ENCODE measurements at places on chromosomes 11 and 22. TPM values are rescaled to one million over a fixed set of nuclear protein-coding genes. Genes with fewer than 3 reads are reported as not detected.
A peak's percentile ranks its signal among the peaks of the same experiment; 100 is the strongest.

The CASP4 gene
- total RNA-seq, result 98.4 TPM

The TNNI2 gene
- total RNA-seq, result not detected

The UBQLNL gene
- 0.47 TPM for total RNA-seq

The DNAL4 gene
- 8.6 TPM for total RNA-seq

The PLA2G6 gene
- total RNA-seq, result 228 TPM

The CYTH4 gene
- 169 TPM for total RNA-seq

The C11orf16 gene
- total RNA-seq, result not detected

The PGA4 gene
- not detected for total RNA-seq

The SMC1B gene
- total RNA-seq, result not detected

The BTG4 gene
- total RNA-seq, result not detected

- no peak for DNase-seq
Observed at GRCh38 chr11:35548925-35549561, 23.6 kb upstream of the PAMR1 start.

DNA sequence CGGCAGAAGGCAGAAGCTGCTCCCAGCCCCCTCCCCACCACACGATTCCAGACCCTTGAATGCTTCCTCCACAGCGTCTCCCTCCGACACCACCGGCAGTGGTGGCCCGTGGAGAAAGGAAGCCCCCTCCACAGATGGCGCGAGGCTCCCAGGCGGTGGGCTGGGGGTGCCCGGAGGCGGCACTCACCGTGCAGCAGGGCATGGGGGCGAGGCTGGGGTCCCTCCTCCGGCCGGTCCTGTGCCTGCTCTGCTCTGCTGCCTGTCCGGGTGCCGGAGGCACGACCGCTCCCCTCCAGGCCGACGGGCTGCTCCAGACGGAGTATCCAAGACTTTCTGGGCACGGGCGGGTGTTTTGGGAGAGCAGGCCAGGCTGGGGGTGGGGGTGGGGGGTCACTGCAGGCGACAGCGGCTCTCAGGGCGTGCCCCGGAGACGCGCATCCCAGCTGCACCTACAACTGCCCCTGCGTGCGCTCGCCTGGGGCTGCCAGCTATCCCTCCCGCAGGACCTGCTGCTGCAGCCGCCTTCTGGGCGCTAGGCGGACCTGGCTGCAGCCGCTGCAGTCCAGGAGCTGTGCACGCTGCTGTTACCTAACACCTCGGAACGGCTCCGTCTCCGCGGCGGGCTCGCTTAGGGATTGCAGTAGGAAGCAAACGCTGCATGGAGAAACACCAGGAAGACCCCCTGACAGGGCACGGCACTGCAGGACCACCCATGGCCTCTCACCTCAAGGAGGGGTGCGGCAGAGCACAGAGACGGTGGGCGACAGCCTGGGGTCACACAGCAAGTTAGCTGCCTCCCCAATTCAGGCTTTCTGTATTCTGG, 15.2 kb downstream of the MRGPRG start:
- no peak for DNase-seq

DNA sequence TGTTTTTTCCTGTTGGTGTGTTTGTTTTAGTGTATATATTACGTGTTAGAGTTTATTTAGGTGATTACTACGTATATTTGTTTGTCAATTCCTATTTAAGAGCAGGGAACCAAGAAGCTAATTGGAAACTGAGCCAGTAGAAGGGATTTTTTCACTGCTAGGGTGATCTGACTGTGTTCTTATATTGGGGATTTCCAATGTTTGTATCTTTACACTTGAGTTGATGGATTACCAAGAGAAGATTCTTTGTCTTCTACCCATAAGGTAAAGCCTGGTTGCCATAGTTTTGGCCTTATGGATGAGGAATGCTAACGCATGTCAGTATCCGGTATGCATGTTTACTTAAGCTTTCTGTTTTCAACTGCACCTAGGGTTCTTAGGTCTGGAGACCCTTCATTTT, 35.6 kb downstream of the SIK2 start:
- DNase-seq, result no peak

- DNase-seq, result no peak
Observed at GRCh38 chr11:132228746-132229325, 858.4 kb downstream of the NTM start.

GRCh38 chr11:92269021-92269420, 44.4 kb downstream of the FAT3 start:
- no peak for DNase-seq

GRCh38 chr11:118216621-118217481, 8.0 kb downstream of the JAML start:
- no peak for DNase-seq

DNA sequence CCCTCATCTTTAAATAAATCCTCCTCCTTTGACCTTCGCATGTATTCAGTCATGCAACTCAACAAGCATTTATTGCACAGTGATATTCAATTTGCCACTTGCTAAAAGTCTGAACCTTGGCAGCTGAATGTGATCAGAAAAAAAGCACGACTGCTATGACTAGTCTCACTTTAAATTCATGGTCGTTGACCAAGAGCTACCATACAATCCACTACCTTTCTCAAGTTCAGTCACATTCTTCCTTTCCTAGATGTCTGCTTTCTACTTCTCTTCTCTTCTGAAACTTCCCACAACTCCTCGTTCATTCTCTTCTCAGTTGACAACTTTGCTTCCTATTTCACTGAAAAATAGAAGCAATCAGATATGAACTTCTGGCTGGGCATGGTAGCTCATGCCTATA, 2.0 kb upstream of the SAA1 start:
- no peak for DNase-seq

- no peak for DNase-seq
Observed at GRCh38 chr22:25127318-25127717, 72.3 kb upstream of the CRYBB3 start.

GRCh38 chr11:8168485-8169257, at the start of gene RIC3:
Gene RIC3 (minus strand): TSS chr11:8169025. CDS start chr11:8168989, 36 bp downstream.
- peak; percentile 48 for DNase-seq

DNA sequence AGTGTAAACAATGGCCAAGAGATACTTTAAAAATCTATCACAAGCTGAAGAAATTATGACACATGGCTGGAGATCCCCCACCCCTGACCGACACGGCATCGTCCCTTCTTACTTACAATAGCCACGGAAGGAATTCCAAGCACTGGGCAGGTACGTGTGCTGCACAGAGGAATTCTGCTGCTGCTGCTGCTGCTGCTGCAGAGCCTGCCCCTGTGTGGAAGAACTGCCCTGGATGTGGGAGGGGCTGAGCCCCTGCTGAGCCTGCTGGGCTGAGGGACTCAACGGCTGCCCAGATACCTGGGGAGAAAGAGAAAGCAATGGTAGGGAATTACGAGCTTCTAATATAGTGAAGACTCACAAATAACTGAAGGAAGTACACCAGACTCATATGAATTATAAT, 15.0 kb upstream of the NFRKB start:
- DNase-seq, result no peak

DNA sequence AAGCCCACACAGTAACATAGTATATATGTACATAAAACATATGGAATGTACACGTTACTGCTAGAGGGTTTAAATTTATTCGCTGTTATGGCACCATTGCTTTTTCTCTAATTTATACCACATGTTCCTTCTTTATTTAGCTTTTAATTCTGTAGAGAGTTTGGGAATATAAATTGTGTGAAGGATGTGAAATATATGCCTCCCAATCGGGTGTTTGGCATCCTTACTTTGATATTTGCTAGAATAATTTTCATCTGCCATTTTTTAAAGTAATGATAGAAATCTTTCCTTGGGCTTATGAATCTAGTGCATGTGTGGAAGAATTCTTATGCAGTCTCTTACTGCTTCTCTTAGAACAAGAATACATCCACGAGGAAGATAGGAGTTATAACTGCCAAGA, 509.8 kb upstream of the RAG2 start:
- DNase-seq, result no peak

DNA sequence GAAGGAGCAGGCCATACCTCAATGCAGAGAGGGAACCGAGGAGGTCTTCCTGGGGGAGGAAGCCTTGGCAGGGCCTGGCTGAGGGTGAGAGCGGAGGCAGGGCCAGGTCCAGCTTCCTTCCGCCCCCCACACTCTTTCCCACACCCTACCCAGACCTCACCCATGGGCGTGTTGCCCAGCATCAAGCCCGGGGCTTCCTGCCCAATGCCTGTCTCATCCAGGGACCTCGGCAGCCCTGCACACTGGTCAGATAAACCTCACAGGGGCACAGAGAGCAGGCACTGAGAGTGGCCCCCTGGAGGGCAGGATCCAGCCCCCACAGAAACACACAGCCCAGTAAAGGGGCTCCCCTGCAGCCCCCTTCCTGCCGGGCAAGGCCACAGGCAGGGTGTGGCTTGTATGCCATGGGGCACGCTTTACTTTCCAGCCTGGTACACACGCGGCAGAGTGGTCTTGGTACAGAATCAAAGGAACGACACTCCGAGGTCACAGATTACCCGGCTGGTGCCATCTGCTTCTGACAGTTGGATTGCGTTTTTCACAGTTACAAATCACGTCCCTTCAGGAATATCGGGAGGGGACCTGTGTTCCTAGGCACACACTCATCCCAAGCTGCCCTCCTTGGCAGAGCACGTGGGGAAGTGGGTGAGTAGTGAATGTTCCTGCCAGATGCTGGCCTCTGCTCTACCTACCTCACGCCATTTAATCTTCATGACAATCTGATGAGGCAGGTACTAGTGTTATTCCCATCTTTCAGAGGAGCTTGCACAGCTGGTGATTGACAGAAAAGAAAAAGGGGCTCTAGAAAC, 20.0 kb upstream of the CD5 start:
- peak; percentile 44 for DNase-seq

- no peak for DNase-seq
Observed at GRCh38 chr11:120032766-120033390, 105.0 kb downstream of the TRIM29 start.

- DNase-seq, result peak; percentile 45
Observed at GRCh38 chr11:117823294-117823945, 1.1 kb downstream of the FXYD2 start.

DNA sequence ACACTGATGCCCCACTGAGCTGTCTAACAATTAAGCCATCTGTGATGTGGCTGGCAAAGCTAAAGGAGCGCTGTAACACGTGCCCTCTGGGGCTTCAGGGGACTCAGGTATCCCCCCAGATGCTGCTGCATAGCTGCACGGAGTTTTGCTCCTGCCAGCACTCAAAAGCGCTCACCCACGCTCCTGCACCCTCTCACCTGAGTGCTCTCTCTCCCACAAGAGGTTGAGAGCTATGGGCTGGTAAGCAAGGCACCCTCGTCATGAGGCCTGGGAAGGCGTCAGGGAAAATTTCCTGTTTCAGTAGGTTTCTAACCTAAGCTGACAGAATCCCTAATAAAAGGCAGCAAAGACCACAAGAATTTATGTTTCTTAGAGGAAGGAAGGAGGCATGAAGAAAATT, 850.3 kb downstream of the OPCML start:
- no peak for DNase-seq

DNA sequence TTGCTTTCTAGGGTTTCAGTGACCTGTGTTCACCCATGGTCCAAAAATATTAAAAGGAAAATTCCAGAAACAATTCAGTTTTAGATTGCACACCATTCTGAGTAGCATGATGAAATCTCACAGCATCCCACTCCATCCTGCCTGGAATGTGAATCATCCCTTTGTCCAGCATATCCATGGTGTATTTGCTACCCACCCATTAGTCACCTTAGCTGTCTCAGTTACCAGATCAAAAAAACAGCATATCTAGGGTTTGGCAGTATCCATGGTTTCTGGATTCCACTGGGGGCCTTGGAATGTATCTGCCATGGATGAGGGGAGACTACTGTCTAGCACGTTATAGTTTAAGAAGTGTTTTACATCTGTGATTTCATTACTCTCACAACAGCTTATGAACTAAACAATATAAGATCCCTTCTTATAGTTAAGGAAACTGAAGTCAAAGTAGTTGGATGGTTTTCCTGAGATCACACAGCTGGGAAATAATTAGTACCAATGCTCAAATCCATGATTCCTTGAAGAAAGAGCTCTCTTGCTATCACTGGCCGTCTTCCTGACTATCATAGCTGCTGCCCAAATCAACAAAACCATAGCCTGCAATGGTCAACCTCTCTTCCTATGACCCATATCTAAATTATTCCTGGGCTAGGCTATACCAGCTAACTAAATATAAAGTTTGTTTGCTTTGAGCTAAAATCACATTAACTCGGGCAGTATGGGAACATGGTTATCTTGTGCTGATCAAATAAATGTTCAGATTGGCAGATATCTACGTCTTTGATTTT, 122.6 kb downstream of the MICAL2 start:
- no peak for DNase-seq

- no peak for DNase-seq
Observed at GRCh38 chr22:32700191-32700882, 101.2 kb upstream of the TIMP3 start.

GRCh38 chr22:42964994-42965699, 49.8 kb downstream of the PACSIN2 start:
- DNase-seq, result no peak

DNA sequence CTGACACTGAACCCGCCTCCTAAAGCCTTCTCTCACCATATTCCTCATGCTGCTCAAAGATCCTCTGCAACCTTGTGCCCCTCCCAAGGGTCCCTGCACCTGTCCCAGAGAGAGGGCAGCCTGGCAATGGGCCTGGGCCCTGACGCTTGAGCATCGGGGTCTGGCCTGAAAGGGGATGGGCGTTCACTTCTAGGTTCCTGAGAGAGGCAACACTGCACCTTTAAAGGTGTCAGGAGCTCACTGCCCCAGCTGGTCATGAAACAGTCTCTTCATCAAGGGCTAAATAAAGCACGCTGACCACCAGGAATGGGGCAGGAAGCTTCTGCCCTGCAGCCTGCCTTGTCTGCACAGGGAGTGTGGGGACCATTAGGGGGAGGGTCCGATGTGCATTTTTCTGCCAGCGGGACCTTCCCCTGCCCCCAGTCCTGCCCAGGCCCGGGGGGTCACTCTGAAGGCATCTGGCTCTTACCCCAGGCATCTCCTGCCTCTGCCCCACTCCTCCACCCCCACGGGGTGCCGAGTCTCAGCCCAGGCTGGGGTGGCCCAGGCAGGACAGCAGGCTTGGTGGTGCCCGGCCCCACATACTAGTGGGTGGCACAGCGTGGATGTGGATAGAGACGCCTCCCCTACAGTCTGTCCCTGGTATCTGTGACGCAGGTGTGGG, 3.5 kb downstream of the C11orf21 start:
- no peak for DNase-seq

GRCh38 chr11:120867024-120867423, 156.9 kb upstream of the TBCEL start:
- DNase-seq, result no peak

- DNase-seq, result no peak
Observed at GRCh38 chr11:76094740-76095139, 111.6 kb downstream of the WNT11 start.

DNA sequence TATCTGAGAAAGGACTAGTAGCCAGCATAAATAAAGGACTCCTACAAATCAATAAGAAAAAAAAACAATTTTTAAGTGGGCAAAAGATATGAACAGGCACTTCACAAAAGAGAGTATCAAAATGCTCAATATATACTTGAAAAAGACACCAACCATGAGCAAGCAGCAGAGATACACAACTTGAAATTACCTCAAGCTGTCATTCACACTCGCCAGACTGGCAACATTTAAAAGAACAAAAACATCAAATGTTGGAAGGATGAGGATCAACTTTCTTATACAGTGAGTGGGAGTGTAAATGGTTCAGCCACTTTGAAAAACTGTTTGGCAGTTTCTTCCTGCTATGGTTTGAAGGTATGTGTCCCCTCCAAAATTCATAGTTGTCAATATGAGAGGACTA, 23.9 kb upstream of the ELFN2 start:
- no peak for DNase-seq
